Muscle of leg (tissue), 16 donors: ENCODE measurements at places on chromosomes 11 and 22. TPM values are rescaled to one million over a fixed set of nuclear protein-coding genes. Genes with fewer than 3 reads are reported as not detected.

- peak; percentile 32 for DNase-seq
These were observed 628.7 kb downstream of the NTM start for GRCh38 chr11:131999084-131999483.

The NFAM1 gene
- polyA plus RNA-seq, result 0.92 TPM

GRCh38 chr11:11211888-11212287 lies 141.2 kb downstream of the CSNK2A3 start:
- DNase-seq, result no peak

DNA sequence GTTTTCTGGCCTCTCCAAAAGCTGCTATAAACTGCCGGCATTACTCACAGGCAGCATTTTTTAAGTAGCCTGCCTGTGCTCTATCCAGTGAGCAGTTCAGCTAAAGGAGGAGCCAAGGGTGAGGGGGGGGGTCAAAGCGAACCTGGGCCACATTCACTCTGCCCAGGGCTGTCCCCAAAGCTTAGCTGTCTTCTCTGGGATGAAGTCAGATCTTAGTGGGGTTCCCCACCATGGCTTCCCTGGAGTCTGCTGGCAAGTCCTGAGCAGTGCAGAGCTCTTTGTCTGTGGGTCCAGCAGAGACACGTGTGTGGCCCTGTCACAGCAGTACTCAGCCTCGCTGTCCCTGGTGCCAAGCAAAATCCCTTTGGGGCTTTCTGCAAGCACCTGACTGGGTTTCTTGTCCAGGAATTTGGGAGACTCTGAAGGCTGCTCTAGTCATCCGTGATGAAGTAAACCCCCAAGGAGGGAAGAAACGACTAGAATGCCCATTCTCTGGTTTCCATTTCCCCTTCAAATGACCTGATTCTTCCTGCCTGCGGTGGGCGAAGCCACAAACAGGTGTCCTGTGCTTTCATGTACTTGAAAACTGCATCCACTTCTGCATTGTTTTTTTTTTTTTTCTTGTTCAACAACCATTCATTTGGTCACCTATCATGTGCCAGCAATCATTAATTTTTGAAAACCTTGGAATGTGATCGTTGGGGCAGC lies 2.6 kb downstream of the KCNJ5 start:
- no peak for DNase-seq

The HOATZ gene
- polyA plus RNA-seq, result 0.11 TPM

DNA sequence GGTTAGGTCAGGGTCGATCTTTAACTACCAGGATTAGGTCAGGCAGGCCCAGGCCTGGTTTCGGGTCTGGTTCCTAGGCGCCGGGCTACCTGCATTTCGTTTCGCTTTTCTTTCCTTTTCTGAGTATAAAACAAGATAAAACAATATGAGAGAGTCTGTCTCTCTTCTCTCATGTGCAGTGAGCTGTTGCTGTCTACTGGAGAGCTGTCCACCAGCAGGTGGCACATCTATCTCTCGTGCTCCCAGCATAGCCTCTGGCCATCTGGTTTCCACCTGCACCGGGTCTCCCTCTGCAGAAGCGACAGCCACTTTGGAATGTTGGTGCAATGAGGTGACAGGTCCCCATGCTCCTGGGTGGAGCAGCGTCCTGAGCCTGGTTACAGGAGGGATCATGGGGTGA lies 27.6 kb downstream of the RIBC2 start:
- peak; percentile 86 for DNase-seq

- peak; percentile 77 for DNase-seq
These were observed 12.4 kb downstream of the CRELD2 start for GRCh38 chr22:49930596-49931412.

- peak; percentile 62 for DNase-seq
These were observed 34.2 kb downstream of the LRRC10B start for GRCh38 chr11:61542705-61543104.

DNA sequence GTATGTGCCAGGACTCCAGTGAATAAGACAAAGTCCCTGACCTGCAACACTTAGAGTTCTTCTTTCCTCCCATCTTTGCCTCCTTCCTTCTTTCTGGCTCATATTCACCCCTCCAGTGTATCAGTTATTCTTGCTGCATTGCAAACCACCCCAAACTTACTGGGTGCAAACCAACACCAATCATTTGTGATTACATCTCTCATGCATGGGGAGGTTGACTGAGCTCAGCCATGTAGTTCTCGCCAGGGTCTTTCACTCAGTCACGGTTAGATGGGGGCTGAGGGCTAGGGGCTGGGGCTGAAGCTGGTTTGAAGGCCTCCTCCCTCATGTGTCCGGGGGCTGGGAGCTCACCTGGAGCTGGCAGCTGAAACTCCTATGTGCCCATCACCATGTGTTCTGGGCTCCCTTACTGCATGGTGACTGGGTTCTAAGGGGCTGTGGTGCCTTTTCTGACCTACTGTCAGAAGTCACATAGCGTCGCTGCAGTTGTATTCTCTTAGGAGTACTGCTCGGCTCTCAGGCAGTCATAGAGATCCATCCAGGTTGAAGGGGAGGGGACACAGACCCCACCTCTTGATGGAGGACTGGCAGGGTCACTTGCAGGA lies 35.0 kb upstream of the CACNG2 start:
- DNase-seq, result no peak

The GRM5 gene
- polyA plus RNA-seq, result not detected

DNA sequence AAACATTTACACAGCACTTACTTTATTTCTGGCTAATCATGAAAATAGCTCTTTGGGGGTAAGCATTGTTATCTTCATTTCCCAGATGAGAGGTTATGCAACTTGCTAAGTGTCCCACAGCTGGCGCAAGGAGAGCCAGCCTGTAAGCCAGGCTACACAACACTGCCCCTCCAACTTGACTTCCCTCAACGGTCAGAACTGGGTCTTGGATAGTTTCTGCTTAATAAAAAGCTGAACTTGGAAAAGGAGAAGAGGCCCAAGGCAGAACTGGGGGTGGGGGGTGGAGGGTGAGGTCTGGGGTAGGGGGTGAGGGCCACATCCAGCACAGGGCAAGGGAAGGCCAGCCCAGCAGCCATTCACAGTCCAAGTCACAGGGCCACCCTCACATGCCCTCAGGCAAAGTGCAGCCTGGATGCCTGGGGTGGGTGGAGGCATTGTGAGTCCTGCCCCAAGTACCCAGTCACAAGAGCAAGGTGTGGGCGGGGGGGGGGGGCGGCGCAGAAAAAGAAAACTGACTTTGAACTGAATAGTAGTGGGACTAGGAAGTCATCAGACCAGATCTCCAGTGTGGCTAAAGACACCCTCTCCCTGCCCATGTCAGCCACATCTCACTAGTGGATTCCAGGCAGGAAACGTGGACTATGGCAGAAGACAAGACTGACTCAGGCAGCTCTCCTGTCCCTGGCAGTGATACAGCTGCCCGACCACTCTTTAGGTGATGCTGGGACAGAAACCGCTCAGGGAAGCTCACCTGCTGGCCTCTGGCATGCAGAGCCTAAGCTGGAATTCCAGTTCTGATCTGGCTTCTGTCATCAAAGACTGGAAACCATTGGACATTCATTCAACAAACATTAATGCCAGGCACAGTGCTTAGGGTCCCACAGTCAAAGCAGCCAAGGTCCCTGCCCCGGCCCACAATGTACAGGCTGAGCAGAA lies 52.4 kb downstream of the PACSIN2 start:
- DNase-seq, result peak; percentile 47

- peak; percentile 36 for DNase-seq
These were observed 20.1 kb downstream of the ST14 start for GRCh38 chr11:130179396-130180306.

The PNPLA3 gene
- polyA plus RNA-seq, result 0.29 TPM

The SLC43A3 gene
- polyA plus RNA-seq, result 32.5 TPM

- DNase-seq, result no peak
These were observed 16.5 kb downstream of the DDX17 start for GRCh38 chr22:38489561-38490145.
